Stimulated activated effector memory CD8-positive, alpha-beta T cell treated with anti-CD3 and anti-CD28 coated beads, Interleukin-12 subunit alpha, Interleukin-12 subunit beta, amount 100 ng/mL, for 72 hours (primary cell): ENCODE measurements at places on chromosomes 2 and 18.

GRCh38 chr18:6652098-6652497 lies 77.4 kb upstream of the ARHGAP28 start:
- DNase-seq, result no peak

DNA sequence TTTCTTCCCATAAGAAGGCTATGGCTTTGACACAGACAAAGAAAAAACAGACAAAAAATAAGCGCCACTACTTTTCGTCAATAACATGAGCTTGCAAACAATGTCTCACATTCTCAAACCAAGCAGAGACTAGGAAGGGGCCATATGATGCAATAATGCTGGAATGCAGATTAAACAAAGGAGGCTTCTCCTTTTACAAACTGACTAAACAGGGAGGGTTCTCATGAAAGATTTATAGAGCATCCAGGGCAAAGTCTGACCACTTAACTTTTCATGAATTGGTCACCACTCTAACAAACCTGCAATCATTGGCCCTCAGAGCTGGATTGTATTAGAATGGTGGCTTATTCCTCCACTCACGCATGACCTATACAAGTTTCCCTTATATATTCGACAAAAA lies 663.3 kb upstream of the CHAC2 start:
- DNase-seq, result no peak

- DNase-seq, result no peak
Measured at GRCh38 chr2:140376686-140377085, 1596.5 kb upstream of the NXPH2 start.

GRCh38 chr2:88114889-88115288 lies 13.0 kb downstream of the FABP1 start:
- DNase-seq, result no peak

GRCh38 chr2:160478660-160479059 lies 14.9 kb downstream of the RBMS1 start:
- DNase-seq, result no peak

DNA sequence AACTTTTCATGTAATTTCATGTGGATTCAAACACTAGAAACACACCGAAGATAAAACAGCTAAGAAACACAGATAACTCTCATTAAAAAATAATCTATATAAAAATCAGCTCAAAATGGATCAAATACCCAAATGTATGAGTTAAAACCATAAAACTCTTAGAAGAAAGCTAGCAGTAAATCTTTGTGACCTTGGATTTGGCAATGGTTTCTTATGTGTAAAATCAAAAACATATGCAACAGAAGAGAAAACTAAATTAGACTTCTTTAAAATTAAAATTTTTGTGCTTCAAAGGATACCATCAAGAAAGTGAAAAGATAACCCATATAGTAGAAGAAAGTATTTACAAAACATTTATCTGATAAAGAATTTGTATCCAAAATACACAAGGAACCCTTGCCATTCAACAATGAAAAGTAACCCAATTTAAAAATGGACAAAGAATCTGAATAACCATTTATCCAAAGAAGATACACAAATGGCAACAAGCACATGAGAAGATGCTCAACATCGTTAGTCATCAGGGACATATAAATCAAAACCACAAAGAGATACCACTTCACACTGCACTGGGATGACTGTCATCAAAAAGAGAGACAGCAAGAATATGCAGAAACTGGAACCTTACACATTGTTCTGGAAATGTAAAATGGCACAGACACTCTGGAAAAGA lies 27.5 kb downstream of the GAREM1 start:
- DNase-seq, result no peak

GRCh38 chr2:72261076-72261475 lies 113.4 kb upstream of the CYP26B1 start:
- no peak for DNase-seq

- DNase-seq, result no peak
Measured at GRCh38 chr2:75787532-75788132, 76.9 kb upstream of the GCFC2 start.

GRCh38 chr2:115483666-115484065 lies 1041.2 kb downstream of the DPP10 start:
- DNase-seq, result no peak

- no peak for DNase-seq
Measured at GRCh38 chr18:26794230-26795101, 71.0 kb downstream of the AQP4 start.

GRCh38 chr2:229043681-229044080 lies 227.4 kb downstream of the PID1 start:
- no peak for DNase-seq
